ENCODE measurements at places on chromosomes 3 and 15.

GRCh38 chr3:197906850-197907187 lies 43.2 kb upstream of the RPL35A start:
- no peak for DNase-seq

DNA sequence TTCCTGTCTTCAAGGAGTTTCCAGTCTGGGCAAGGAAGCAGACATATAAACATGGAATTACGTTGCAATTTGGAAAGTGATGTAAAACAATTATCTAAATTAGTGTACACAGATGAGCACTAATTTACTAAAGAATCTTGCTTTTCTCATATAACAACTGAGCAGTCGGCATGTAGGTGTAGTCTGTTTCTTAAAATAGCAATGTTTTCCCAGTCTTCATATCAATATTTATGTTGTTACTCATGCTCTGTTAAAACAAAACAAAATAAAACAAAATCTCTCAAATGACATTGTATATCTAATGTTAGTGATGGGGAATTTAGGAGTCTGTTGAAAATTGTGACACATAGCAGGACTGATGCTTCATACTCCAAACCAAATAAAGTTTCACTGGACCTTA lies 75.6 kb downstream of the SAMMSON start:
- DNase-seq = no peak

GRCh38 chr3:33541918-33542317 lies 101.7 kb upstream of the UBP1 start:
- DNase-seq = no peak

DNA sequence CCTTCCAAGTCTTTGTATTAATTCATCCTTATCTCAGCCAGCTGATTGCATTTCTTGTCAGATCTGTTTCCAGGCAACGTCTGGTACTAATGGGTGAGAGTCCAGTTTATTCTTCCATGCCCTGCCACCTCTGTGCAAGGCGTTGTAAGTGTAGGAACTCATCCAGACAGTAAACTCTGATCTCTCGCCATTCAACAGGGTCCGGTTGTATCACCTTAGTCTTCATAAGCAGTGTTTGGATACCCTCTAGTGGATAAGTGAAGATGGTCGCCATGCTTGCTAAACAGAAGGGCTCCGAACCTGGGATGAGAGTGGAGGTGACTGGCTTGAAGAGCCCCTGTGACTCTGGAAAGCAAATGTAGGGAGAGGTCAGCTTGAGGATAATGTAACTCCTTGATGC lies 51.6 kb upstream of the CMTM7 start:
- DNase-seq = no peak

- DNase-seq = no peak
Observed at GRCh38 chr3:122377975-122378374, 5.1 kb downstream of the MIX23 start.

DNA sequence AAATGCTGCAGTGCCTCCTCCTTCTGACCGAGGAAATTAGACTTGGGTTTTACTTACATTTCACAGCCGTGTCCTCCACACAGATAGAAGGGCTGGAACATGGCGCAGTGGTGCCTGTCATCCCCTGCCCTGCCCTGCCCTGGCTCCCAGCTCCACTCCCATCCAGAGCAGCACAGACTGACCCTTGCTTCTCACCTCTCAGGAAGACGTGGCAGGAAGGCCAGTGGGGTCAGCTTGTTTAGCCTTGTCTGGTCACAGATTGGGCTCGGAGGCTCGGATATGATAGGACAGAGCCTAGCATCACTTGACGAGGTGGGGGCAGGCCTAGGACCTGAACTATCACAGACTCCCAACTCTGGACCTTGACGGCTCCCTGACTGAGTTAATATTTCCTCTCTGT lies 88.5 kb downstream of the LINGO1 start:
- no peak for DNase-seq

- DNase-seq = no peak
Observed at GRCh38 chr3:151003029-151003767, 30.7 kb upstream of the CLRN1 start.

DNA sequence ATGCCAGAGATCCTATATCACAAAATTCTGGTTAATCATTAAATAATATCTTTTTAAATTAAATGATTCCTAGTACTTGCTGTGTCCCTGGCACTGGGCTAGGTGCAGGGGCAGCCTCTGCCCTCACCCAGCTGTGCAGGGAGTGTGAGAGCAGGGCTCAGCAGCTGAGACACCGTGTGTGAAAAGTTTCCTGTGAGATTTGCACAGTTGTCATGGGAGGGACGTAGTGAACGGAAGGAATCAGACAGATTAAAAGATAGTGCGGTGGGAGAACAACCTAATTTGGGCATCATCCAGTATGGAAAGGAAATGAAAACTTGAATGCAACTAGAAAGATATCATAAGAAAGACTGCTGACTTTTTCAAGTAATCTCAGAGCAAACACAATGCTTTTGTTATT lies 204.1 kb downstream of the SSR3 start:
- no peak for DNase-seq

GRCh38 chr15:68479870-68480269 lies 47.9 kb upstream of the ITGA11 start:
- no peak for DNase-seq

- no peak for DNase-seq
Observed at GRCh38 chr3:183638101-183638852, 2.9 kb downstream of the KLHL24 start.

DNA sequence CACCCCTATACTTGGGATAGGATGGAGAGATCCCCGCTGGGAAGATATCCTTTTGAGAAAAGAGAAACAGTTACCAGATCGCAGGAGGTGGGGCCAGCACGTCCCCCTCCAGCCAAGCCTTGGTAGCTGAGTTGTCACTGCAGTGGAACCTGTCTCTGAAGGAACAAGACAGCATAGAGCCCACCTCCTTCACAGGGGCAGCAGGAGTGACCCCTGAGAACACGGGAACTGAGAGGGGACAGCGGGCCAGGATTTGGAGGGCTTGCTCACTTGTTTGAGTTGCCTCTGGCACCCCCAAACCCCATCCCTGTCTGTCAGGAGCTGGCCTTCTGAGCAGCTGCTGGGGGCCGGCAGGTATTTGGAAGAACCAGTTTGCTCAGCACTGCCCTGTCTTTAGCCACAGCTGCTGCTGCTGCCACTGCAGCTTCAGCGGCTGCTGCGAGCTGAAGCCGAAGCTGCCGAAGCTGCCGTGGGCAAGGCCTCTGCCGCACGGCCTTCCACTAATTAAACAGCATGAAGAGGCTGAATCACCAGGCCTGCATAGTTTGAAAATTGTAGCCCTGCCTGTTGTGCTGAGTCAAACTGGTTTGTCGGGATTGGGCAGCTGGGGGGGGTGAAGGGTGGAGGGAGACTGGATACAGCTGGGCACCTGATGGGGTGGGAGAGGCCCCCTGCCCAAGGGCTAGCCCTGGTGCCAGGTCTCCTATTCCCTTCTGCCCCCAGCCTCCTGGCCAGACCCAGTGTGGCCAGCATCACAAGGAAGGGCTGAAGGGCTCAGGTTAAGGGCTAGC lies 4.0 kb downstream of the EPHB3 start:
- no peak for DNase-seq

DNA sequence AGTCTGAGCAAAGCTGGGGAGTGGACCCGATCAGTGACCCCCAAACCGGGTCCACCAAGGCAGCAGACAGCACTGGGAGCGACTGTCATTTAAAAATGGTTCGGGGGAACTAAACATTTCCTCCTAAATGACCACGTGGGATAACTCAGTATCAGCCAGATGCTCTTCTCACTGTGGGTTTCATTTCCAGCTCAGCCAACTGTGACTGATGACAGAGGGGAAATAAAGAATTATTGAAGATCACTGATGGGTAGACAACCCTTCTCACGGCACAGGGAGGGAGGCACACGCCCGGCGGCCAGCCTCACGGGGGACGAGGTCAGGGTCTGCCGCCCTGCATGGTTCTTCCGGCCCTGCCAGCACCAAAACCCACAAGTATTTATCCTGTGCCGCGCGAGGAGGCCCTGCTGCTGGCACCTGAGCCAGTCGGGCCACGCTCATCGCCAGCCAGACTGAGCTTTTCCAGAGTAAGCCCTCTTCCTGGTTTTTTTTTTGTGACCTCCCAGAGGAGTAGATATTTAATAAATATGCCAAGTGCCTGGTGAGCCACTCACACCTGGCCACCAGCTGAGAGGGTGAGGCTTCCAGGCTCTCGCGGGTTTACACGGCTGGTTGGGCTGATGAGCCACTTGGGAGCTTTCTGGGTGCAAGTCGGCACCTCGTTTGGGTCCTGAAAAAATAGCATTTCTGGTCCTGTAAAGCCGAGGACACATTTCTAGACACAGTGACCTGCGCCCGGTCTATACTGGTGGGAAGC lies 6.2 kb downstream of the MELTF start:
- DNase-seq = no peak

DNA sequence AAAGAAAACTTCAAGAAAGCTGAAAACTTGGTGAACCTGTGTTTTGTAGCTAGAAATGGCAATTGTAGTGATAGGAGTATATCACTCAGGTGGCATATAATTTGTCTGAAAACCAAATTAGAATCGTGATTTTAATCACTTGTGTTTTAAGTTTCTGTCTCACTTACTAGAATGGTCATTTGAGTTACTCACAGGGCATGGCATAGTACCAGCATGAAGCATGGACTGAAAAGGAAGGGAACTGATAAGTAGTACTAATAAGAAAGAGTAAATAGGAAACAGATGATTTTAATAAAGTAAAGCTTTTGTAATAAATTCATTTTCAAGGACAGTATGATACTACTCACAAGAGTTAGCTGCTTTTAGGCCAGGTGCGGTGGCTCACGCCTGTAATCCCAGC lies 22.1 kb downstream of the OSBPL11 start:
- DNase-seq = no peak

DNA sequence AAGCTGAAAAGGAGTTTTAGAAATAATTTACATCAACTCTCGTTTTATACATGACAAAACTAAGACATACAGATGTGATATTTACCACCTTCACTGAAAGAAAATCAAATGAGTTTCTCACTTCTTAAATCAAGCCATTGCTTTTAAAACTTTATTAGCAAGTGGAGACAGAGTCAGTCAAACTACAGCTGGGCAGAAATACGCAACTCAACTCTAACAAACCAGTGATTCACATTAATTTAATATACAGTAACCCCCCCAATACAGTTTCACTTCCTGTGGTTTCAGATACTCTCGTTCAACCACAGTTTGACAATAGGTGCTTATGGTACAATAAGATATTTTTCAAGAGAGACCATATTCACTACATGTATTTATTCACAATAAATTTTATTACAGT lies 477.1 kb downstream of the MAGI1 start:
- no peak for DNase-seq

DNA sequence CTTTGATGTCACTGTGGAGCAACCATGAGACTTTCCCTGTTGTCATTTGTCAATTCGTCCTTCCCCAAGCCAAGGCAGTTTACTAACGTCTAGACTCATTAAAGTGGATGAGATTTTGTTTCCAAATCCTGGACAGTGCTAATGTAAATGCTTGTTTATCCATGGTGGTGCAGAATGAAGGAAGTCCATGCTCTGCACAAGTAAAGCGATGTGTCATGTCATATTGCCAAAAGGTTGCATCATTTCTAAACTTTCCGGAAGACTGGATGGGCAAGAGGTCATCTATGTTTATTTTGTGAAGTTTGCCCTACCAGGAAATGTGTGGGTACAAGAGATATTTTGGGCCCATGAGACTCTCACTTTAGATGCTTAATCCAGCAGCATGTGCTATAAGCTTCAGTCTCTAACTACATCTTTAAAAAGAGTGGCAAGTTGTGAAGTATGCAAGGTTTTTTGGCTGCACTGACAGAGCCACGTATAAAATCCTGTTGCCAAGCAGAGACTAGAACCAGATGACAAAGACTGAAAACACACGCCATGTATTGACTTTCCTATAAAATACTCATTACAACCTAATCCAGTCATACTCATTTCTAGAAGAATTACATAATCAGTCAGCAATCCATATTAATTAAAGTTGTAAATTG lies 72.1 kb upstream of the FNDC3B start:
- no peak for DNase-seq

- no peak for DNase-seq
Observed at GRCh38 chr15:46442901-46443590, 808.2 kb downstream of the SQOR start.

DNA sequence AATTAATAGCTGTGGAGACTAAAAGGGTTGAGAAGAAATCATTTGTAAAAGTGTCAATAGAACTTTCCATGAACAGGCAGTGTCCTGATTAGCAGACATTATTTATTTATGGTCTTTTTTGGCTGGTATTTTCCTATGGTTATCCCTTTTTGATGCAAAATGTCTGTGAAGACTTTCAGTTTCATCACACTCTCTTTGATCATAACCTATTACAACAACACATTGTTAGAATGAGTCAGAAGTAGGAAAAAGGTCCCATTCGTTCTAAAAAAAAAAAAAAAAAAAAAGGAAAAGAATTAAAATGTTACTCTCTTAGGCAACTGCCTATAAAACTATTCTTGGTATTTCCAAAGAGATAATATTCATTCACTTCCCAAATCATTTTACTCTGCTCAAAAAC lies 62.1 kb downstream of the SLC49A4 start:
- DNase-seq = no peak

DNA sequence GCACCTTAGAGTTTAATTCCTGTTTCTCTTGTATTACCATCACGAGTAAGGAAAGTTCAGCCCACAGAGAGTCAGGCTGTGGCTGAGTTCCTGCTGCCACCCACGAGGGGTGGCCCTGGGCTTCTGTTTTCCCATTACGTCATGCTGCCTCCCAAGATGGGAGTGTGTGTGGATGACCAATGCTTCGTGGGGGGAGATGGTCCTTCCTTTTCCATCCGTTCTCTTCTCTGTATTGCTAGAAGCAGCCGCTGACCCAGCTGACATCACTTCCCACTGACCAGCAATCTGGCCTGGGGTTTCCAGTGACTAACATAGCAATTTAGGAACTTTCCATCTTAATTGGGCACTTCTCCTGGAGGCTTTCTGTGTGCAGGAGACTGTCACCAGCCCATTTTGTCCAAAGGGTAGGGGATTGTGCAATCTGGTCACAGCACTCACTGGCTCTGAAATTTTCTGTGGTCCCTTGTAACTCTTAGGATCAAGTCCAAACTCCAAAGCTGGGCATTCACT lies 9.3 kb downstream of the IRAK2 start:
- no peak for DNase-seq

DNA sequence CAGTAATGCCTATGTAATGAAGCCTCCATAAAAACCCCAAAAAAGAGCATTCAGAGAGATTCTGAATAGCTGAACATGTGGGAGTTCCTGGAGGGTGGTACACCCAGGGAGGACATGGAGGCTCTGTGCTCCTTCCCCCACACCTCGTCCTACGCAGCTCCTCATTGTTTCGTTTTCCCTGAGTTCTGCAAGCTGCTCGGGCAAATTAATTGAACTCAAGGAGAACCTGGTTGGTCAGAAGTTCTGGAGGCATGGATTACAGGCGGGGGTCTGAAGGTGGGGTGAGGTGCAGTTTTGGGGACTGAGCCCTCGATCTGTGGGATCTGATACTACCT lies 142.2 kb downstream of the MYO9A start:
- DNase-seq = no peak

DNA sequence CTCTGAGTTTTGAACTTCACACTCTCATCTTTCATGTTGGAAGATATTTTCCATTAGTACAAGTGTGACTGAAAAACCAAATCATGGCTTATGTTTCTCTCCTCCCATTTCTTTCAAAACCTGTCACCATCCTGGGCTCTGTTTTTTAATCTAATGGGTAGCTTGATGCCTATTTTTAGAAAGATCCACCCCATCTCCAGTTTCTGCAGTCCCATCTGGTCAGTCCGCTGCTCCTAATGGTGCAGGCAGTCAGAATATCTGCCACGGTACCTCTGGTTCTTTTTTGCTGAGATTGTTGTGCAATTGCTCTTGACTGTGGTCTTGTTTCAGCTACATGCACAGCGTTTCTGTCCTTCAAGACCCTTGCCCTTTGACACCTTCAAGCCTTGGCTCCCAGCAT lies 240.9 kb upstream of the CADM2 start:
- DNase-seq = no peak

- no peak for DNase-seq
Observed at GRCh38 chr3:172014145-172014544, 25.2 kb upstream of the FNDC3B start.
